ENCODE measurements at places on chromosomes 2 and 18.

DNA sequence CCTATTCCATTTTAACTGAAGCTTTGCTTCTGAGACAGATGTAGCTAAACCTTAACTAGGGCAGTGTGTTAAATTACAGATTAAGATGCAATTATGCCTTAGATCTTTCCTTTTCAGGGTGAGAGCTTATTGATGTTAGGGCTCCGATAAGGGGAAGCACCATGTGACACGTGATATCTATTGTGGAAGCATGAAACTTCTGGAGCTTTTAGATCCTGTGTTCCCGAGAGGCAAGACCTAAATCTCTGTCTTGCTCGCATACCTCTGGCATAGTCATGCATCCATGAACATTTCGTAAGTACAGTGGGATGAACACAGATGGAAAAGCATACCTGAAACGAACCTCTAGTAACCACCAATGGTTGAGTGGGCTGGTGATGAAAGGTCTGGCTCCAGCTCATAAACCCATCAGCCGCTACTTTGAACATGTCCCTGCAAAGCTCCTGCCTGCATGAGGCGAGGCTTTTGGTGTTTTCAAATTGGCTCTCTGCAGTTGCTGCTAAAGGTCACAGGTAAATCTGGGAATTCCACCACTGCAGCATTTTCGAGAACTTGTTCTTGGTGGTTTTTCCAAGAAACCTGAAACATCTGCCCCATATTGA lies 3.7 kb upstream of the NRP2 start:
- no peak for DNase-seq

- DNase-seq: no peak
These were observed 787.3 kb upstream of the RAB6C start for GRCh38 chr2:129192117-129192516.

GRCh38 chr2:63435070-63435469 lies 153.2 kb downstream of the WDPCP start:
- DNase-seq: no peak

GRCh38 chr2:201233192-201233811 lies 27.0 kb upstream of the CASP8 start:
- DNase-seq: peak; percentile 48

DNA sequence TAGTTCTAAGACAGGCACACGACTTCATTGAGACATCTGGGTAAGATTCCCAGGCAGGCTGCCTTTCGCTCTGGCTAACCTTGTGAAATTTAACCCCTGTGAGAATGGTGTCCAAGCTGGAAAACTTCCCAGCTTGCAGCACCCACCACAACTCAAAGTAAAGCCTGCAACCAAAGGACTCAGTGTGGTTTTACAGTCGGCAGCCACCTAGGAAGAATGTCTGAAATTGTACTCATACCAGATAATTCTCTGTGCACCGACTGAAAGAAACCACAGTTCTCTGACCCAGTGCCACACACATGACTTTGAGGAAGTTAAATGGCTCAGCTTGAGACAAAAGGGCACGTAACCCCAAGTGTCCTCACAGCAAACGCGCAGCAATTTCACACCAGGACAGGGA lies 125.7 kb downstream of the RBMS1 start:
- DNase-seq: no peak

- DNase-seq: peak; percentile 65
These were observed 246.4 kb upstream of the PXDN start for GRCh38 chr2:1990724-1991123.

All from left ventricle myocardium inferior (tissue), 1 donor.